Stimulated activated CD8-positive, alpha-beta memory T cell treated with anti-CD3 and anti-CD28 coated beads, Interleukin-2, amount 100 ng/mL, for 1 hour (primary cell): ENCODE measurements at places on chromosomes 2 and 18.

DNA sequence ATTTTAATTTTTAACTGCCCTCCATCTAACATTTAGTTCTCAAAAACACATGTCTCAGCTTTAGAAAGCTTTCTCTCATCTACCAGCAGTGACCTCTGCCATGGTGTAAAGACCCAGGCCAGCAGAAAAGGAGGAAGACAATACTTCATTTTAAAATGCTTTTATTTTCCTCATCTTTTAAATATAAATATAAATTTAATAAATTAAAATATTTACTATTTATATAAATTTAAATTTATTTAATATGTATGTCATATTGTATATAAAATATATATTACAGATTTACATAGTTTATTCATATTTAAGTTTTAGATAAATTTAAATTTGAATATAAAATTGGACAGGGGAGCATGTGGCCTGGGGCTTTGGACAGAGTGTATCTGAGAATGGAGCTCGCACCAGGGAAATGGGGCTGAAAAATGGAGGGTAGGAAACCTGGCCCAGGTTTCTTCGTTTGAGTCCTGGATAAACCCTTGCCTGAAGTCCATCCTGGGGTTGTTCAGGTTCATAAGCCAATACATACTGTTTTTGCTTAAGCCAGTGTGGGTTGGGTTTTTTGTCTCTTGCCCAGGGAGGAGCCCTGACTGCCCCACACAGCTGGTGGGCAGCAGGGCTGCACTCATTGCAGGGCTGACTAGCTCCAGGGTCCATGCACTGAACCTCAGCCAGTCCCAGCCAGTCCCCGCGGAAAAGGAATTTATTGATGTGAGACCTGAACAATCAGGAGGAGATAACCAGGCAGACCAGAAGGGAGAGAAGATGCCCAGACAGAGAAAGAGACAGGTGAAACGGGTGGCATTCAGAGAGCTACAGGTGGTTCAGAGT is 77.3 kb upstream of the LAPTM4A start:
- DNase-seq: no peak

DNA sequence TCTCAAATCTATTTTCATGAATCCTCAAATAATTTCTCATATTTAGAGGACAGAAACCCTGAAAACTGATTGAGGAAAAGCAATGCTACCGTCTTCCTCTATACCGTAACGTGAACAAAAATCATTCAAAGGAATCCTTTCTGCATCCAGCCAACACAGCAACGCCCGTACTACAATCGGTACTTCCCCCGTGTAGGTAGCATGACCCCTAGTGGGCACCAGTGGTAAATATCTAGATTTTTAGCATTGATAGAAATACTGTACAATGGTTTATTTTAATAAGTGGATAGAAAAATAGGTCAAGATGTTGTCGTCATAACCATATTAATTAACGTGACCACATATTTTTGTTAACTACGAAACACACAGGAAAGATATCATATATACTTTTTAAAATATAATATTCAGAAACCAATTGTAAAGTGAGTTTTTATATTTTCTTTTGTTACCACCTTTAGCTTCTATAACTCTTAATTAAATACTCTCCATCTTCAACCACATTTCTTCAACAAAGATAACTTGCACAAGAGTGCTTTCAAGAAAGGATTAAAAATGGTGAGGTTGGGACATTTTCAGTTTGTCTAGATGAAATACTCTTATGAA is 194.1 kb downstream of the SS18 start:
- no peak for DNase-seq

- no peak for DNase-seq
These were observed 60.0 kb downstream of the GCA start for GRCh38 chr2:162403884-162404283.

- DNase-seq: no peak
These were observed 29.8 kb downstream of the UPP2 start for GRCh38 chr2:158131483-158131912.

- DNase-seq: no peak
These were observed 290.5 kb upstream of the KYNU start for GRCh38 chr2:142586693-142587580.

DNA sequence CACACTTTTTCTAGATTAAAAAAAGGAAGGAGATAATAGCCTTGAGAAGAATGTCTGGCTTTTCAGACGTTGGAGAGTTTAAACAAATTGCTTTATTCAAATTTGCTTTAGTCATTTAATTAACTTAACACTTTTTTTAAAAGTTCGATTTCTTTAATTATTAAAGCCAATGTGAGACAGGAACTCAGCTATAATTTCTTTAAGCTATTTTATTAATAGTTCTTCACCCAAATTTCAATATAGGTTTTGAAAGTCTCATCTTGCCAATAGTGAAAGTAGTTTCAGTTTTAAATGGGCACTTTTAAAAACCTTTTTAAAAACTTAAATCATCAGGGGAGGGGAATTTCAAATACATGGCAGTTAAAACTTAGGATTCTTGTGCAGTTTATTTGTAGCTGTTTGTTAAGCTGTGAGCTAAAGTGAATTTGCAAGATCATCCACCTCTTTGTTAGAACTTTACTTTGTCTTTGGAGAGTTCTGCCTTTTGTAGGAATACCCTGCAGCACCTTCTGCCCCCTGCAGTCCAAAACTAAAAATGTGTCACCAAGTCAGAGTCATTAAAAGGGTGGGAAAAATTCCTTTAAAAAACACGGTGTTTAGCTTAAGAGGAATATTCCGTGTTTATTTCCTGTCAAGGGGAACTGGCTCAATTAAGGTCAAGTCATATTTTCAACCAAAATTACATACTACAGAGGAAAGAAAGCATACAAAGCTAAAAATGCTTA is 4.6 kb downstream of the TGIF1 start:
- no peak for DNase-seq
